ENCODE measurements at places on chromosomes 3 and 15. TPM values are rescaled to one million over a fixed set of nuclear protein-coding genes. Genes with fewer than 3 reads are reported as not detected.

The PLSCR2 gene
- not detected for total RNA-seq

The RHOV gene
- 1.7 TPM for total RNA-seq

The VPS18 gene
- 13.2 TPM for total RNA-seq

The SRGAP3 gene
- 19.8 TPM for total RNA-seq

The ISLR2 gene
- not detected for total RNA-seq

The LIPH gene
- 0.07 TPM for total RNA-seq

The SLC12A1 gene
- total RNA-seq, result not detected

The PFN2 gene
- 117 TPM for total RNA-seq

The INSYN1 gene
- not detected for total RNA-seq

The COX5A gene
- 339 TPM for total RNA-seq

The WWTR1 gene
- 54.9 TPM for total RNA-seq

The CLK3 gene
- total RNA-seq, result 62.8 TPM

The MON1A gene
- 18.6 TPM for total RNA-seq

The MLF1 gene
- total RNA-seq, result 5.0 TPM

The NMNAT3 gene
- total RNA-seq, result 1.9 TPM

The UQCC5 gene
- 25.9 TPM for total RNA-seq

The TMF1 gene
- total RNA-seq, result 52.4 TPM

The SKOR1 gene
- 0.17 TPM for total RNA-seq

The ETV5 gene
- total RNA-seq, result 93.0 TPM

The IMPG2 gene
- total RNA-seq, result 0.26 TPM

The POC1A gene
- total RNA-seq, result 9.8 TPM

The GAP43 gene
- total RNA-seq, result not detected

The WDR49 gene
- total RNA-seq, result 0.54 TPM

The CYP8B1 gene
- total RNA-seq, result not detected

The RBPMS2 gene
- total RNA-seq, result 0.17 TPM

The TMEM212 gene
- total RNA-seq, result not detected

The SPINK8 gene
- total RNA-seq, result not detected

The GNAT1 gene
- total RNA-seq, result not detected

The TTC21A gene
- total RNA-seq, result 5.4 TPM

The KBTBD13 gene
- total RNA-seq, result not detected

The CCK gene
- total RNA-seq, result not detected

The PROK2 gene
- not detected for total RNA-seq

The ST3GAL6 gene
- 1.5 TPM for total RNA-seq

The EXD1 gene
- total RNA-seq, result 0.37 TPM

The DGKG gene
- not detected for total RNA-seq

The MAP2K1 gene
- total RNA-seq, result 108 TPM

The PDIA5 gene
- total RNA-seq, result 47.7 TPM

The CADPS gene
- not detected for total RNA-seq

The ACP3 gene
- not detected for total RNA-seq
